ENCODE measurements at places on chromosomes 1 and 21.

DNA sequence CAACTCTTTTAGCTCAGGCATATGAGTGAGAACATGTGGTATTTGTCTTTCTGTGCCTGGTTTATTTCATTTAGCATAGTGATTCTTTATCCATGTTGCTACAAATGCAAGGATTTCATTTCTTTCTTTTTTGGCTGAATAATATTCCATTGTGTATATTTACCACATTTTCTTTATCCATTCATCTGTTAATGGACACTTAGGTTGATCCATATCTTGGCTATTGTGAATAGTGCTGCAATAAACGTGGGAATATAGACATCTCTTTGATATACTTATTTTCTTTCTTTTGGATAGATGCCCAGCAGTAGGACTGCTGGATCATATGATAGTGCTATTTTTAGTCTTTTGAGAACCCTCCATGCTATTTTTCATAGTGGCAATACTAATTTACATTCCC is 30.8 kb downstream of the ASB17 start:
- DNase-seq = no peak

DNA sequence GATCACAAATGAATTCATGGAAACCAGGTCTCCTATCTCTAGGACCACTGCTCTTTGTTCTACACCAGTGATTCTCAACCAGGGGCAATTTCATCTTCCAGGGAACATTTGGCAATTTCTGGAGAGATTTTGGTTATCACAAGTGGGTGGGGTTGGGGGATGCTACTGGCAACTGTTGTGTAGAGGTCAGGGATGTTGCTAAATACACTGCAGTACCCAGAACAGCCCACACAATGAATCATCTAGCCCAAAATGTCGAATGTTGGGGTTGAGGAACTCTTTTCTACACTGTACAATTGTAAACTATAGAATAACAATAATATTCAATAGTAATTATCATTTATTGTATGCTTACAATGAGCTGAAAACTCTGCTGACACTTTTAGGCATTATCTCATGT is 55.7 kb upstream of the UBE2U start:
- no peak for DNase-seq

GRCh38 chr1:35558374-35559316 is 1.0 kb downstream of the NCDN start:
- DNase-seq = no peak

- no peak for DNase-seq
Measured at GRCh38 chr1:92380867-92381266, 82.0 kb downstream of the RPAP2 start.

GRCh38 chr1:30601316-30602085 is 121.9 kb downstream of the MATN1 start:
- no peak for DNase-seq

DNA sequence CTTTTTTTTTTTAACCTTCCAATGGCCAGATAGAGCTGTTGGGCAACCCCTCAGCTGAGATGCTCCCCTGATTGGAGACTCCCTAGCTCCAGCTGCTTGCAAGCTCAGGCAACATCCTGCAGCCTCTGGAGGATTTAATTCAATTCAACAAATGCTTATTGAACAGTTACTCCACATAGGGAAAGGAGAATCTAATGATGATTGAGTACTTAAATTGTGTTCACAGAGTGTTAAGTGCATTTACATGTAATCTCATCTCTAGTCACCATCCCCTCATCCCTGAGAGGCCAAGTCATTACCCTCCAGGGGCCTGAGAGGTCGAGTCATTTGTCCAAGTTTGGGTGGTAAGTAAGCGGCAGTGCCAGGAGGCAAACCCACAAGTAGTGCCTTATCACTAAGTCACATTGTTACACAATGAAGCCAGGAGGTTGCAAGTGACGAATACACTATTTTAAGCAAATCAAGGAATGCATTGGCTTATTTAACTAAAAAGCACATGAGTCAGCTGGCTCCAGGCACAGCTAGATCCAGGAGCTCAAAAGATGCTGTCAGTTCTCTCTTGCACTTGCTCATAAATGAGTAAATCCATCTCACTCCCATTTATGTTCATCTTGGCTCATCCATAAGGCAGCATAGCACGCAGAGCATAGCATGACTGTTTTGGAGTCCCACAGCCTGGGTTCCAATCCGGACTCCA is 64.3 kb downstream of the OPTC start:
- DNase-seq = no peak

GRCh38 chr1:183069562-183070216 is 46.5 kb downstream of the LAMC1 start:
- DNase-seq = peak; percentile 26

- DNase-seq = no peak
Measured at GRCh38 chr1:225318706-225319575, 108.9 kb downstream of the LBR start.

GRCh38 chr1:8796812-8797211 is 20.6 kb downstream of the RERE start:
- no peak for DNase-seq

GRCh38 chr1:4512636-4513035 is 141.8 kb upstream of the AJAP1 start:
- DNase-seq = no peak

DNA sequence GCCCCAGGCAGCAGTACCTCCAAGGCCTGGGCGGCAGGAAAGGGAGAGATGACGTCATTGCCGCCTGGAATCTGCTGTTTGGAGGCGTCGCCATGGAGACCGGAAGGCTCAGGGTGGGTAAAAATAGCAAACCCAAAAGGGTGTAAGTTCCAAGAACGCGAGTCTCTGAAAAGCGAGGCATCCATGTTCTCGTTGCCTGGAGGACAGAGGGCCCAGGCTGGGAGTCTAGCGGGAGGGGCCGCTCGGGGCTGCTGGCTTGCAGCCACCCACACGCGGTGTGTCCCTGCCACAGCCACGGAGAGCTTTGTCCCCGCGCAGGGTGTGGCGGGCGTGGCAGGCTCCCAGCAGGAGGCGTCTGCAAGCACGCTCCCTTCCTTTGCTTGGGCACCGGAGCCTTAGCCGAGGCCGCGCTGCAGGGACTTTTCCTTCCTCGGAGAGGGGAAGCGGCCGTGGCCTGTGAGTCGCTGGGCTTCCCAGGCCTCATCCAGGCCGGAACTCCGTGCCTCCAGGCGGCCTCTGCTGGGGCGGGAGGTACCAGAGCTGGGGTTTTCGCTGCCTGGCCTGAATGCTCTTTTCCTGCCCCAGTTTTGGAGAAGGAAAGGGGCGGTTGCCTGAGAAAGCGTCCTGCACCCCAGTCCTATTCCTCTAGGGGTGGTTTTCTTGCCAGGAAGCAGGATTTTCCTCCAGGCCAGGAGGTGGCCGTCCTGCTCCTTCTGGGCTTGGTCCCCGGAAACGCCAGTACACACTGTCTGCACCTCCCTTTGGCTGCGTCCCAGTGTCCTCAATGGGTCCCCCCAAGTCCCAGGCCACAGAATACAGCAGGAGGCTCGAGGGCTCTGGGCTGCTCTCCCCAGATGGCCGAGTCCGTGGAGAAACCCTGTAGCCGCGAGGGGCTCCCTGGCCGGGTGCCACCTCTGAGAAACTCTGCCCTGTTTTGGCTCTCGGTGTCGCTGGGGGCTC is 15.3 kb upstream of the SKI start:
- DNase-seq = no peak

DNA sequence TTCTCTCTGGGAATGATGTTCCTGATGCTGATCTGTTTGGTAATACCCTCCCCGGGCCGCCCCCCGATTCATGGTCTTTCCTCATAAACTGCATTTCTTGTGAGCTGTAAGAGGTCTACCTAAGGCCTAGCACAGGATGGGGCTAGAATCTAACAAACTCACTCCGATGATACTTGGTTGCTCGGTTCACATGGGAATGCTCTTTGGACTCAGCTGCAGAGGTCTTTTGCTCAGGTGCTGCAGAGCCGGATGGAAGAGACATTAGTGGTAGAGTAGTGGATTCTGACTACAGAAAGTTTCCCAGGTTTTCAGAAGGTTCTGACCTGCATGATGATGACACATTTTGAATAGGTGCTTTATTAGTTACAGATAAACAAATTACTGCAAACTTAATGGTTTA is 8.3 kb upstream of the TMEM269 start:
- DNase-seq = no peak

- no peak for DNase-seq
Measured at GRCh38 chr1:180515364-180515763, 13.0 kb upstream of the ACBD6 start.

GRCh38 chr1:166703726-166704462 is 135.4 kb upstream of the POGK start:
- no peak for DNase-seq

DNA sequence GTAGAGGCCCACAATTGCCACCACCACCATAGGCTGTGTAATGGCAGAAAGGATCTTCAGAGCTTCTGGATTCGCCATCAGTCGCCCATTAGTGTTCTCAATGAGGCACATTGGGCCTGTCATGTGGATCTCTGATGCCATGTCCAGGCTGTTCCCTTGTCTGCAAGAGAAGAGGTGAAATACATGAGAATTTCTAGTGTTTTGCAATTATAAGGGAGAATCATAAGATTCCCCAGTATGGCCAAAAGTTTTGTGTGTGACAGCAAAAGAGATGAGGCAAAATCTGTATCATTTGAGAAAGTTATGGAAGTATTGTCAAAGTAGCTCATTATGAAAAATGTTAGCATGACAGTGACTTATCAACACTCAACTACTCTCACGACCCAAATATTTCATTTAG is 1.9 kb downstream of the GBP1 start:
- DNase-seq = no peak

DNA sequence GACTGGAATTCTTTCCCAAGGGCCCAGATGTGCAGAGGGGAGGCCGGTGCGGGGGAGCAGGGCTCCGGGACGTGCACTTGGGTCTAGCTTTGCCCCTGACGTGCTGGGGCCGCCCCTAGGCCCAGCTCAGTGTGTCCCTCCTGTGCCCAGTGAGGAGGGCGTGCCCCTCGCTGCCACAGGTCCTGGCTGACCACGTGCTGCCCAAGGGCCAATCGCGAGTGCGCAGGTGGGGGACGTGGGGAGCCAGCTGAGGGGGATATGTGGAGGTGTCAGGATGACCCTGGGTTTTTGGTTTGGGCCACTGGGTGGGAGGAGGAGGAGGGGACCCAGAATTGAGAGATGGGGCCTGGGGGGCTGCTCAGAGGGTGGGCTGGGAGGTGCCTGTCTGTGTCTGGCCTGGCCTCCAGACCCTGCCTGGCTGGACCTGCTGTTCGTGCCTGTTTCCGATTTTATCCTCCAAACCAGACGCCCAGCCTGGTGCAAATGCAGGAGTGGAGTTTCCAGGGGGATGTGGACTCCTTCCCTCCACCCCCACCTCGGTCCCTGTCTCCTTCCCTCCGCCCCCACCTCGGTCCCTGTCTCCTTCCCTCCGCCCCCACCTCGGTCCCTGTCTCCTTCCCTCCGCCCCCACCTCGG is 6.1 kb upstream of the RNF223 start:
- no peak for DNase-seq

- DNase-seq = no peak
Measured at GRCh38 chr1:51926171-51926812, 47.8 kb upstream of the NRDC start.

DNA sequence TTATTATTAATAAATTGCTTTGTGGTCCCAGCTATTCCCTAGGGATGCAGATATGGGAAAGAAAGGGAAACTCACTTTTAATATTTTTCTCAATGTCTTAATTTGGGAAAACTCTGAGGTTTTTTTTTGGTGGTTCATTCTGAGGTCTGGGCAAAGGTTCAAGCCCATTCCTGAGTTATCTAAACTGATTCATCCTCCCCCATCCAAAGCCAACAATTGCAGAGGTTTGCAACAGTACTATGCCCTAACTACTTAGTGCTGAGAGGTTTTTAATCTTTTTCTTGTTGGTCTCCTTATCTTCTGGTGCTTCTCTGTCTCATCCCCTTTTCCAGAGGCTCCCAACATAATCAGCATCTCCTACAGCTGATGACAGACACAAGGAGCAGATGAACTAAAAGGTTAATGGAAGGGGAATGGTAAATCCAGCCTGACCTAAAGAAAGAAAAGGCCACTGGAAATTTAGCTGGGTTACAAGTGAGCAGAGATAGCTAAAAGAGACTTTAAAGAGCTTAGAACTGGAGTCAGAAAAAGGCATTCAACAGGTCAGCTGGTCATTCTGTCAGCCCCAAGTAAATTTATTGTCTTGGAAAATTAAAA is 390.4 kb downstream of the TGFB2 start:
- DNase-seq = no peak

- no peak for DNase-seq
Measured at GRCh38 chr1:54543729-54544496, 4.1 kb upstream of the ACOT11 start.

GRCh38 chr1:61967750-61968149 is 225.5 kb downstream of the PATJ start:
- no peak for DNase-seq

GRCh38 chr1:20589331-20590278 is 708 bp downstream of the CDA start:
- DNase-seq = no peak

GRCh38 chr1:84743896-84744295 is 53.6 kb upstream of the SSX2IP start:
- no peak for DNase-seq

DNA sequence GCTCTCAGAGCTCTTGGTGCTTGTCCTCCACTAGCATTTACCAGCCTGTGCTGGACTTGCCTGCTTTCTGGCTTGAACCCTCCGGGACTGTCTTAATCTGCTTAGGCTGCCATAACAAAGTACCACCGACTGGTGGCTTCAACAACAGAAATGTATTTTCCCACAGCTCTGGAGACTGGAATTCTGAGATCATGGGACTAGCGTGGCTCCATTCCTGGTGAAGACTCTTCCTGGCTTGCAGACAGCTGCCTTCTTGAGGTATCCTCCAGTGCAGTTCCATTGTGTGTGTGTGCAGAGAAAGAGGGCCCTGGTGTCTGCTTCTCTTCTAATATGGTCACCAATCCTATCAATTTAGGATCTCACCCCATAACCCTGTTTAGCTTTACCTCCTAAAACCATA is 22.0 kb upstream of the RCAN1 start:
- DNase-seq = no peak

GRCh38 chr1:234732671-234733390 is 122.9 kb upstream of the IRF2BP2 start:
- no peak for DNase-seq

DNA sequence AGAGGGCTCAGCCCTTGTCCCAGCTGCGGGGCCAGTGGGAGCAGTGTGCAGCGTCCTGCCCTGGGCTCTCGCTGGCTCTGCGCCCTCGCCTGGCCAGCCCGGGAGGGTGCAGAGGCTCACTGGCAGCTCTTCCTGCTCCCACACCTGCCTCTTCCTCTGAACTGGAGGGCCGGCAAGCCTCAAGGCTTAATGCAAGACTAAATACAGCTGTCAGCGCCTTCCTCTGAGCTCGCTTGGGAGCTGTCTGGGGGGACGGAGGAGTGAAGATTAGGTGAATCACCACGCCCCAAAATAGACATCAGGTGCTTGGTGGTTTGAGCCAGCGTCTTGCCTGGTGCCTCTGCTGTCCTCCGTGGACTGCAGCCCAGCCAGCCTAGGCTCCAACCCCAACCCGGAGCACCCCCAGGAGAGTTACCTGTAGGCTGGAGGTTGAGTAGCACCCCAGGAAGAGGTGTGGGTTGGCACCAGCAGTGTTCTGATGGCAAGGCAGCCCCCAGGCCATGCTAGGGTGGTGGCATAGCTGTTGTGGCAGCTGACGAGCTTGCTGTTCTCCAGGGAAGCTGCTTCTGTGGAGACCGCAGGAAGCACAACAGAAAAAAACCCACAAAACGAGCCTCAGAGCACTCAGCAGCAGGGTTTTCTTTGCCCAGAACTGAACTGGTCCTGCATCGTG is 36.9 kb downstream of the UMODL1 start:
- DNase-seq = no peak

Data from substantia nigra (tissue), 51 donors.